ENCODE measurements at places on chromosomes 6 and 20.

DNA sequence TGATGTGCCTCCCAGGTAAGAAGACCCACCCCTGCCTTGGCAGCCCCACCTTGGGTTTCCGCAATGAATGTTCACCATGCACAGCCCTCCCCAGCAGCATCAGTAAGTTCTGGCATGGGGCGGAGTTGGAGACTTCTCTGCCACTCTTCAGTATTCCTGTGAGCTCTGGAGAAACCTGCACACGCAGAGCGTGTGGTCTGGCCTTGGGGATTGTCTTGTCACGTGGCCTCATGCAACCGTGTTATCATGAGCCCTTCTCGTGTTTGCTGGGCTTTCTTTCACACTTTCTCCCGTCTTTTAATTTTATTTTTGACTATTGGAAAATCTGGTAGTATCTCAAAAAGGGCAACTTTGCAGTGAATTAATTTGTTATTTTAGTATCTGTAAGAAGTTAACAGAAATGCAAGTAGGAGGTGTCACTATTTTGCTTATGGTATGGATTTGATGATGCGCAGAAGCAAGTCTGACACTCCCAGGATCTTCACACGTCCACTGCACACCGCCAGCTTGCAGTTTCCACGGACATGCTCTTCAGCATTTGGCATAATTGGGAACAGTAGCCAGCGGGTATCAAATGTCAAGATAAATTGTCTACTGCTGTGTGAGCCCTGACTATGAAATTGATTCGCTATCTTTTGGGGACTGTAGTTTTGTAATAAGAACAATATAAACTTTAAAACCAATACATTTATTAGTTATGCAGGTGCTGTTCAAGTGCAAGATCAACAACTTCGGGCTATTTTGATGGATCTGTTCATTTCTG is 463.5 kb downstream of the QKI start:
- DNase-seq, result no peak

- no peak for DNase-seq
Observed at GRCh38 chr6:166570929-166571713, 15.4 kb downstream of the RAMACL start.

DNA sequence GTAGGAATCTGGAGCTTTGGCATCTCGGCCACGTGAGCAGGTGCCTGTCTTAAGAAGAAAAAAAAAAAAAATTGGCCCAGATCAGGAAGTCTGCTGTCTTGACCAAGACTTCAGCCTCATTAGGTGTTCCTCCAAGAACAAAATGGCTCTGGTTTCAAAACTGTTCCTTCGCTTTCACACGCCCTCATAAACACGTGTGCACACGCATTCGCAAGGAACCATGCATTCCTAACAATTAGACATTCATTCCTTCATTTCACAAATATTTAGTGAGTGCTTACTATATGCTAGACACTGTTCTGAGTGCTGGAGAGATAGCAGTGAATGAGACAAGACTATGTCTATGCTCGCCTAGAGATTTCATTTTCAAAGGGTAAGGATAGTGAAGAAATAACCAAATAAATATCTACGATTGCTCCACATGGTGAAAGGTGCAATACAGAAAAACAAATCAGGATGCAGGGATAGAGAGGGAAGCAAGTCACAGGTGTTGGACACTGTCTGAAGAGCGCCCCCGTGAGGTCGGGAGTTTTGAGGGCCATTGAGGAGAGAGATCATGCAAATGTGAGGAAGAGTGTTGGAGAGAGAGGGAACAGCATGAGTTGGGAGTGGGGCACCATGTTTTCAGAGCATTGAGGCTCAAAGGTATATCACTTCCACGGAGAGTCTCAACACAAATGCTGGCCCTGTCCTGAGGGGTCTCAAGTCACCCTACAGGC is 53.3 kb downstream of the CCDC170 start:
- DNase-seq, result no peak

DNA sequence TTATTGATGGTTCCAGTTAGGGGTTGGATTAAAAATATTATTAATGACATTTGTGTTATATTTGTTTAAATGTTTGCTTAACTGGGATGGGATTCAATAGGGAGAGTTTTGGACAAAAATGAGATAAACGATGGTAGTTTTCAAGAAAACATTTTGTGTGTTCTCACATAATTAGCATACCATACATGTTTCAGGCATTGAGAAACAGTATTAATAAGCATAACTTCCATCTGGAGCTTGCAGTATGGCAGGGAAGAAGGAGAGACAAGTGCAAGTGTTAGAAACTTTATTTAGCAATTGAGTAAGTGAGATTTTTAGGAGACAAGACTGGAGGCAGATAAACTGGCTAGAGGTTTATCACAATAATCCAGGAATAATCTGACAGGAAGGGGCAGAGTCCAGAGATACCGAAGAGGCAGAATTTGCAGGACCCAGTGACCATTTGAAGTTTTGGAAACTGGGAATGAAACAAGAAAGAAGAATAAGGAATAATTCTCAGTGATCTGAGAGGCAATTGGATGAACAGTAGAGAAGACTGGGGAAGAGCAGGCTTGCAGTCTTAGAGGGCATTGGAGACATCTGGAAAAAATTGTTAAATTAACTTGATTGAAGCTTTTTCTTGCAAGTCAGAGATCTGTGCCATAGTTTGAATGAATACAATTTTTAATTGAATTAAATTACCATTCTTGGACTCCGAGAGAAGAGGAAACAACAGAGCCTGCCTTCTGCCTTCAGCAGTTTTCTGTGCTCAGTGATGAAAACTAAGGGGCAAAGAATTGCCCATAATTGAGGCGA is 73.0 kb upstream of the PTCHD4 start:
- DNase-seq, result no peak

DNA sequence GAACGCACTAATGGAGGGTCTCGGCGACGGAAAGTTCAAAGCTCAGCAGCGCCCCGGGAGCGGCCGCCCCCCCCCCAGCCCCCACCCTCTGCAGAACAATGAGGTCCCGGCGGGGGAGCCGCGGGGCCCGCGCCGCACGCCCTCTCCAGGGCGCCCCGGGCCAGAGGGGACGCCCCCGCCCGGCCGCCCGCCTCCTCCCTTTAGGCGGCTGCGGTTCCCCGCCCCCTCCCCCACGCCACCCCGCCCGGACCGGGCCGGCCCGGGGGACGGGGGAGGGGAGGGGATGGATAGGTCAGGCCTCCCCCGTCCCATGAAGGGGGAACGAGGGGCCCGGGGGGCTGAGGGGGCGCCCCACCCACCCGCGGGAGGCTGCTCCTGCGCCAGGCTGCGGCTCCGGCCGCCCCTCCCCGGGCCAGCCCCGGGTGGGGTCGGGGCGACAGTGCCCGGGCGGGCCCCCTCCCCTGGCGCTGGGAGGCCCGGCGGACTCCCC is 1.5 kb downstream of the NOL4L start:
- no peak for DNase-seq
